Naive thymus-derived CD8-positive, alpha-beta T cell (primary cell): ENCODE measurements at places on chromosomes 12 and 14.
A peak's percentile ranks its signal among the peaks of the same experiment; 100 is the strongest.

DNA sequence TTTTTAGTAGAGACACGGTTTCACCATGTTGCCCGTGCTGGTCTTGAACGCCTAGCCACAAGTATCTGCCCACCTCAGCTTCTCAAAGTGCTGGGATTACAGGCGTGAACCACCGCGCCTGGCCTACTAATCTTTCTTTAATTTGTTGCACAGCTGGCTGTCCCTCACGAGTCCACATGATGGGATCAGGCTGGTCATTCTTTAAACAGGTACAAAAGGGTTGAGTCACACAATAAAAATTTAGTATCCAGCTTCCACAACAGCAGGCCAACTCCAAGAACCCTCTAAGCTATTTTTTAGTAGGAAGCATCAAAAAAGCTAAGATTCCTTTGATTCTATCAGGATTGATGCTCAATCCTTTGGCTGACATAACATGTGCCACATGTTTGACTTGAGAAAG lies 17.8 kb downstream of the SINHCAF start:
- no peak for DNase-seq

DNA sequence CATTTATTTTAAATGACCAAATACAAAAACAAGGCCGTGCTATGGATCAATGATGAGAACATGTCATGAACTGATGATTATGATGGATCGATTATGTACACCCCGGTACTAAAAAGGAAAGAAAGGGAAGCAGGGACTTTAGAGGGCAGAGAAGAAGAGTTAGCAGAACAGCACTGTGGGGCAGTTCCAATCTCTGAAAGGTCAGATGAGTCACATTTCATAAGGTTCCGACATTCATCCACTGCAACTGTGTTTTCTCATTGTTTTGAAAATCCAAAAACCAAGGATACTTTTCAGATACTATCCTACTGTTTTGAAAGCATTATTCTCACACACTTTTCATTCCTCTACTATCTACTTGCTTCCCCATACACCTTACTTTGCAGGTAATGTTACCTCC lies 169.3 kb downstream of the STXBP6 start:
- DNase-seq: no peak

GRCh38 chr14:40629144-40629543 lies 977.5 kb upstream of the LRFN5 start:
- DNase-seq: no peak

- no peak for DNase-seq
These were observed 43.2 kb upstream of the EML1 start for GRCh38 chr14:99749763-99750715.

- DNase-seq: peak; percentile 20
These were observed 1.7 kb downstream of the NUDT4 start for GRCh38 chr12:93379326-93379980.

DNA sequence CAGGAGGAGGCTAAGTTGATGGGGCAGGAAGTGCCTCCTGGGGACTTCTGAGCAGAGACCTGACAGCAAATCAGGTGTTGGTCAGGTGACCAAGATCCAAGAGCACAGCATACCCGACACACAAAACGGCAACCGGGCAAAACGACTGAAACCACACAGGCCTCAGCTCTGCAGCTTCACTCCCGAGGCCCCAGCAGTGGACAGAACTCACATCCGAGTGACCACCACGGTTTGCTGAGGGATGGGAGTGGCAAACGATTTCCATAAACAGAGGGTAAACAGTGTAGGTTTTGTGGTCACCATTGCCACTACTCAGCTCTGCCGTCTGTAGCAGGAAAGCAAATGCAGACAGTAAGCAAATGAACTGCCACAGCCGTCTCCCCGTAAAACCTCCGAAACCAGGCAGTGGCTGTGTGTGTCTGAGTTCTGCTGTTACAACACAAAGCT lies 14.4 kb downstream of the CHFR start:
- peak; percentile 65 for DNase-seq

DNA sequence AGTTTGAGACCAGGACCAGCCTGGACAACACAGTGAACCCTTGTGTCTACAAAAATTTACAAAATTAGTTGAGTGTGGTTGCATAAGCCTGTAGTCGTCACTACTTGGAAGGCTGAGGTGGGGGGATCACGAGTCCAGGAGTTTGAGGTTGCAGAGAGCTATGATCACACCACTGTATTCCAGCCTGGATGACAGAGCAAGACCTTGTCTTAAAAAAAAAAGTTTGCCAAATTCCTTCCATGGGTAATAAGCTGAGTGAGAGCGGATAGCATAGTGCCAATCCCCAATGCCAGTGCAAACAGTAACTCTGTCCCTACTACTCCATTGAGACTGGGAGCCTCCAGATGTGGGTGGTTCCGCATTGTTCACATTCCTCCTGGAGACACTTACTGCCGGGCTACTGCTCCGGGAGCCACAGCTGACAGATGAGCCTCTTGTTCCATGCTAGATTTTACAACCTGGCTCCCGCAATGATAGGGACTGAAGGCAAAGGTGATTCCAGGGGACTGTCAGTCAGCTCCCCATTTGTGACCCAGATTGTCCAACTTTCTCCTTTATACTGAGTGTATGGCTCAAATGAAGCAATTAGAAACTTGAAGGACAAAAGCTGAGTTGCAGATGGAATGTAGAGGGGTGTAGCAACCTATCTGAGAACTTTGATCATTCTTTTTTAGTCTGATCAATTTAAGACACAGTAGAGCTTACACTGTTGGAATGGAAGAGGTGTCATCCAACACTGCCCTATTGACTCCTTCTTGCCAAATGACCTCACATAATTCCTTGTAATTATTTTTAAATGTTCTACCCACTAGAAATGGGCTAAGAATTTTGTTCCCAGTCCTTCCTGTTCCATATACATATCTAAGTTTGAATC lies 13.4 kb upstream of the FRMD6 start:
- DNase-seq: no peak

DNA sequence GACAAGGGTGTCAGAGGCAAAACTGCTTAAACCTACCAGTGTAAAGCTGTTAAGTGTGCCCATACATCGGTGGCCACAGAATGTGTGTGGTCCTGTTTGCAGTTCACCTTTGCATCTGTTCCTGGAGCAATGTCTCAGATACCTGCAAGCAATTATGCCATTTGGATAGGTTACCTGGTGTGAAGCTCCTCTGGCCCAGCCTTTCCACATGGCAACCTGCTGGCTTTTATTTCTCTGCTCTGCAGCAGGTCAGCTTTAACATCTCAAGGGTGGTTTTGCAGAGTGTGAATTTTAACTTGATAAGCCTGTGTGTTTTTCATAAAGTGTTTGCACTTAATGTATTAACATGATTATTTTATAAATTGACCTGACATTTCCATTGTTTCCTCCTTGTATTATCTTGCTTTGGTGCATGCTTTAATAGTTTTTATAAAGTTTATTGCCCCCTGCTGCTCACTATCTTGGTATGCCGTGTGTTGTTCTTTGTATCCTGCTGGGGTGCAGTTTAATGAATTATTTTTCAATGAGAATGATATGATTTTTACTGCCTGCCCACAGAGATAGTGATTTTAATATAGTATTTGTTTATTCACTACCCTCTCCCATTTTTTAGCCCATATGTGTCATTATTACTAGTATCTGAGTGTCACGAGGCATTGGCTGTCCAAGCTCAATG lies 403.8 kb downstream of the NPAS3 start:
- no peak for DNase-seq

DNA sequence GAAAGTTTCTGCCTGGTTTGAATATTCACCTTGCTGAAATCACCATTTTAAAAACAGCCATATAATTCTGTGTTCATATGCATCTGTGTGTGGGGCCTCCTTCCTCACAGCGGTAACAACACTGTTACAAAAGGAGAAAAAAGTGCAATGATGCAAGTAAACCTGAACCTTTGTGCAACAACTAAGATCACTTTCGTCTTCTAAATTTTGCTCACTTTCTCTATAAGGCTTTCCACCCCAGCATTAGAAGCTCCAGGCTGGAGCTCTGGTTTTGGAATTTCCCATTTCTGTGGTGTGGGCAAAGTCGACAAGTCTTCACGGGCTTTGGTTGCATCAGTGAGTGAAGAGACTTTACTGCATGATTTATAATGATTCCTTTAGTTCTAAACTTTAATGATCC lies 18.4 kb downstream of the FGD6 start:
- DNase-seq: no peak

DNA sequence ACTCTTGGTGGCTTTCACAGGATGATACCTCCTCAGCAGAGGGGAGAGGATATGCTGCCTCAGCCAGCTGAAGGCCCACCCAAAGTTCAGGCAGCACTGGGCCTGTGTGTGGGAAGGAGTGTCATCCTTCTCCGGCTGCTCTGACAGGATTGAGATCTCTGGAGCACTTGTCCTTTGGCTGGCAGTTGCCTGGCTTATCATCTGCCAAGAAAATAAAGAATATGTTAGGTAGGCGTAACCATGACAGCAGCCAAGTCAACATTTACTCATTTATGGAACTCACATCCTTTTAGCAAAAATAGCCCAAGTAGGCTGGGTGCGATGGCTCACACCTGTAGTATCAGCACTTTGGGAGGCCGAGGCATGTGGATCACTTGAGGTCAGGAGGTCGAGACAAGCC lies 68.5 kb downstream of the PPFIBP1 start:
- DNase-seq: no peak
